Activated CD4-positive, alpha-beta T cell treated with anti-CD3 and anti-CD28 coated beads, Interleukin-2, amount 50 U/mL, for 24 hours (primary cell): ENCODE measurements at places on chromosomes 6 and 20.

DNA sequence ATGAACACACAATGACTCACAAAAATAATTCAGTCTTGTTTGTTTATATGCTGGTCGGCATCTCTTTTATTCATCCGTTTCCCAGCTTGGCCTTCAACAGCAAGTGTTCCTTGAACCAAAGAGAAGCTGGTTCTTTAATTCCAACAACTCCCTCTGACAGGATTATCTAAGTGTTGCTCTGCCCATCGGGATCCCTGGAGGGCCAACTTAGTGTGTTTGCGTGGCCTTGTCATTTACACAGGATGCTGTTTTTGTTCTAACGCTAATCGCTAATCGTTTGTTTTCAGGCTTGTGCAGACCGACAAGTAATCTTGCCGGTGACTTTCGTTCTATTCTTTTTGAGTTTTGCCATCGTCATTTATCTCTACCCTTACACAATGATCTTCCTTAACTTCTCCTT, 267.4 kb upstream of the EXOC2 start:
- DNase-seq: no peak

GRCh38 chr20:59823491-59824259, 109.8 kb downstream of the SYCP2 start:
- DNase-seq: no peak

GRCh38 chr6:39402239-39402751, 79.8 kb upstream of the KCNK16 start:
- DNase-seq: no peak

DNA sequence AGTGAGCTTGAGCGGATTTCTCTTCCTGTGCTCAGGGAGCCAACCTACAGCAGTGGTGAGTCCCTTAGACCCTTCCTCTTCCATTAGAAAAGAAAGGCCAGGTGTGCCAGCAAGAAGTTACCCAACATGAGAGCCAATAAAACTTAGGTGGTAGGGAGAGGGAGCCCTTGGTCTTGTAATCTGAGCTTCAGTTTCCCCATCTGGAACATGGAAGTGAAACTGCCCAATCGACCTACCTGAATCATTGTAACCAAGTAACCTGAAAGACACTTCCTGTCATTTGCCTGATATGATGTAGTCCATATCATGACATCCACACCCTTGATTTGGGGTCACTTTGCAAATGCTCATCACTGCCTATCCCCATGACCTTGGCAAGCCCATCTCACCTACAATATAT, 66.4 kb downstream of the MDGA1 start:
- no peak for DNase-seq

- DNase-seq: no peak
These were observed 14.3 kb upstream of the PDSS2 start for GRCh38 chr6:107473660-107474059.

DNA sequence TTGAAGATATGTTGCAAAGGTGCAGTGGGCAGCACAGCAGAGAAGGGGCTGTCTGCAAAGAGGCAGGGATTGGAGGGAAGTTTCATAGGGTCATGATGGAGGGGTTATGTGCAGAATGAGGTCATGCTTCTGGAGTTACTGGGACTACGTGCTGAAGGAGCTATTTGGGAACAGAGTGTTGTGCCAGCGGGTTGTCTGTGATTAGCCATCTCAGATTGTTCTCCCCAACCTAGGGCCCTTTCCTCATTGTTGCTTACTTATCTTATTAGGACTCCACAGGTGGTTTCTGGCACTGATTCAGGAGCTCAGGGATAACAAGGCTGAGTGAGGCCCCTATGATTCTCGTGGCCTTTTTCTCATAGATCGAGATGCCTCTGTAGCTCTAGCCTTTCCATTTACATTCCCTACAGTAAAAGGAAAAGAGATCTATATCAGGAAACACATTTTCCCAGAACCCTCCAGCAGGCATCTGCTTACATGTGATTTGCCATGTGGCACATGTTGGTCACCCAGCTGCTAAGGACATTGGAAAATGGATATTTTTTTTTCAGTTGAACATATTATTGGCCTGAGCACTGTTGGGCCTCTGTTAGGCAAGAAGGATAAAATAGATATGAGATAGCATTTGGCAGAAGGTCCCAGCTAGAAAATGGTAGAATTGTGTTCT, 429.6 kb upstream of the PLCB4 start:
- DNase-seq: no peak

GRCh38 chr20:14488756-14489479, 151.5 kb upstream of the FLRT3 start:
- DNase-seq: no peak
